Cerebellar nuclear complex (tissue), 1 donor: ENCODE measurements at places on chromosomes 11 and 22.

DNA sequence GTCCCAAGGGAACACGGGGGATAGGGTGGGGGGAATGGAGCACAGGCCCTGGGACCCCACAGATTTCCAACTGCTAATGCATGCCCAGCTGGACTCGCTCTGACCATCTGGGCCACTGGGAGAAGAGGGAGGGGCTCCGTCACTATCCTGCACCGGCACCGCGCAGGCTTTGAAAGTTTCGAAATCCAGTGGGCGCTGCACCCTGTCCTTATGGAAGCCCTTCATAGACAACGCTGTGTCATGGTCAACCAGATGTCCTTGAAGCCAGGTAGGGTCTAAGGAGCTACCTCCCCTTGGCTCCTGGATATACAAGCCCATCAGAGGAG, 30.1 kb downstream of the LRRC10B start:
- DNase-seq: no peak

DNA sequence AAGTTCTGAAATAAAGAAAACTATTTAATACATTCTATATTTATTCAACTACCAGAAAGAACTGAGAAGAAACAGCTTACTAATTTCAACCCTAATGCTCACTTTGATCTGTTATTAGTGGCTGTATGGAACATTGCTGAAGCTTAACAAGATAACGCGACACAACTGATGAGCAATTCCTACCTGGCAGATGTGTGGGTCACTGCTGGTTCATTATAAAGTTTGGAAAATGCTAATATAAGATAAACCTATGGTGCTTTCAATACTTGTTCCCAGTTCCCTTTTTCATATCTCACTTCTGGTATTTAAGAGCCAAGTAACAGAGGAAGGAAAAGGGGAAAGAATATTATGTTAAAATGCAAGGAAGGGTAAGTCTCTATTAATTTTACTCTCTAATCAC, 10.5 kb downstream of the CTSC start:
- DNase-seq: no peak

DNA sequence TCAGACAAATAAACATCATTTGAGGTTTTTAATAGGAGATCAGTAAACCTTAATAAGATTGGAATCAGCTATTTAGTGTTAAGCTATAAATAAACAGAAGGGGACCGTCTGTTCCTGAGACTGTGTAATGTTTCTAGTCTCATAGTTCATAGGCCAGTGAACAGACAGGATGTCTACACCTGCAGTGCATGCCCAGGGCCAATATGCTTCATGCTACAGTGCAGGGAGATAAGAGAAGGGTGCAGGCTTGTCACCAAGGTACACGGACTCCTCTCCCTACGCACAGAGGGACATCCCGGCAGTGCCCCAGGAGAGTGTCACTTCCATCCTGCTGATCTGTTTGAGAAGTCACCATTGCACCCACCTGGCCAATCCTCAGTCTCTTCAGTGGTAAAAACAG, 148.6 kb downstream of the OPCML start:
- no peak for DNase-seq

- no peak for DNase-seq
Measured at GRCh38 chr22:29479417-29480261, at the start of gene NEFH. NEFH (plus strand) TSS chr22:29480218; CDS start chr22:29480263, 45 bp downstream.

GRCh38 chr22:37406441-37407235, 20.6 kb downstream of the ELFN2 start:
- no peak for DNase-seq

- no peak for DNase-seq
Measured at GRCh38 chr22:38465673-38466490, 2.0 kb upstream of the KDELR3 start.

GRCh38 chr22:16967453-16968217, 40.4 kb downstream of the GAB4 start:
- DNase-seq: no peak

DNA sequence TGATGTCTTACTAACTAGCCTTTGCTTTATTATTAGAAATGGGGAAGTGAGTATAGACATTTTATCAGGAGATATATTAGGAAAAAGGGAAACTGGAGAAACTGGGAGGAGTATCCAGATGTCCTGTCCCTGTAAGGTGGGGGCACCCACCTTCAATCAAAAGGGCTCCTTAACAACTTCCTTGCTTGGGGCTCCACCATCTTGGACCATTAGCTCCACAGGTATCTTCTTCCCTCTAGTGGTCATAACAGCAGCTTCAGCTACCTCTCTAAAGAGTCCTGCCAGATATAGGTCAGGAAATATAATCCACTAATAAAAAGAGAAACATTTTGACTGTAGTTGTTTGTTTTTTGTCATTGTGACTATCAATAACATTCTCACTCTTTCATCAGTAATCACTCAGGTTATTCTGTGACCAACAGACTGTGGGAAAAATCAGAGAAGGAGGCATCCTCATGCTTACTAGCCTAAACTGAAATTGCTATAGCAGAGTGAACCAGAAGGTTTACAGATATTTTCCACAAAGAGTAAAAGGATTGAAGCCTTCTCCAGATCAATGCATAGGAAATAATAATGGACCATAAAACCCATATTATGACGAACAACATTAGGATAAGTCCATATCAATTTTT, 10.4 kb downstream of the OR51B4 start:
- no peak for DNase-seq

GRCh38 chr22:29994943-29995342, 85.3 kb upstream of the HORMAD2 start:
- DNase-seq: no peak

DNA sequence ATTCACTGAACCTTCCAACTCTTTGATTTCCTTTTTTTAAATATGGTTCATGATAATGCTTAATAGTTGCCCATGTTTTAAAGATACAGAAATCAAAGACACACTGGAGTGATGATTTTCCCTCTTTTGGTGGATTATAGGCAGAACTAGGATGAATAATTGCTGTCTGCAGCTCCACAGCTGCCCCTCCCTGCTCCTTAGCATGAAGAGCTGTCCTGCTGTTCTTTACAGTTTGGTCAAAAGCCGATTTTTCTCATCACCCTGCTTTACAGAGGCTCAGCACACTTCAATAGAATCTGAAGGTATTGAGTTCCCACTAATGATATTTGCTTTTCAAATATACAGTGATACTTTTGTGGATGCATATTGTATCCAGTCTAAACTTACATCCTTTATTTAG, 202.6 kb downstream of the AASDHPPT start:
- DNase-seq: no peak

GRCh38 chr22:19971276-19972124, 29.9 kb upstream of the TXNRD2 start:
- no peak for DNase-seq

DNA sequence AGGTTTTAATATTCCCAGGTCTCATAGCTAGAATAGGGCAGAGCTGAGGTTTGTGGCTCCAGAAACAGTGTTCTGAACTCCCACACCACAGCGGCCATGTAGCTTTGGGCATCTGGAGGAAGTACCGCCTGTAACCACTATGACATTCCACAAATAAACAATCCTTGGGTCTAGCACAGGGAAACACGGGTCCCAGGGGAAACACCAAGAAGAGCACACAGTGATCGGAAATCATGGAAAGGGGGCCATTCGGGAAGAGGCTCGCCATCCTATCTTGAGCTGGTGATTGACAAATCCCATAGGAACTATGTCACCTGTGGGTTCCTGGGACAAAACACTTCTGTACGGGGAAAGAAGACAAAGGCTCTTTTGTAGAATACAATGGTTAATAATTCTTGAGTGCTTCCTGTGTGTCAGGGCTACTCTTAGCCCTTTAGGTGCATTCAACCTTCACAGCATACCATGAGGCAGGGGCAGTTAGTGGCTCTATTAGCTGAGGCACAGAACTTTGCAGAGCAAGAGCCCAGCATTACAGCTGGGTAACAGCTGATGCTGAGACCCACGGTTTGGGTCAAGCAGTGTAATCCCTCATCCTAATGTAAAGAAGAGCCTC, 514.2 kb downstream of the NTM start:
- DNase-seq: no peak

DNA sequence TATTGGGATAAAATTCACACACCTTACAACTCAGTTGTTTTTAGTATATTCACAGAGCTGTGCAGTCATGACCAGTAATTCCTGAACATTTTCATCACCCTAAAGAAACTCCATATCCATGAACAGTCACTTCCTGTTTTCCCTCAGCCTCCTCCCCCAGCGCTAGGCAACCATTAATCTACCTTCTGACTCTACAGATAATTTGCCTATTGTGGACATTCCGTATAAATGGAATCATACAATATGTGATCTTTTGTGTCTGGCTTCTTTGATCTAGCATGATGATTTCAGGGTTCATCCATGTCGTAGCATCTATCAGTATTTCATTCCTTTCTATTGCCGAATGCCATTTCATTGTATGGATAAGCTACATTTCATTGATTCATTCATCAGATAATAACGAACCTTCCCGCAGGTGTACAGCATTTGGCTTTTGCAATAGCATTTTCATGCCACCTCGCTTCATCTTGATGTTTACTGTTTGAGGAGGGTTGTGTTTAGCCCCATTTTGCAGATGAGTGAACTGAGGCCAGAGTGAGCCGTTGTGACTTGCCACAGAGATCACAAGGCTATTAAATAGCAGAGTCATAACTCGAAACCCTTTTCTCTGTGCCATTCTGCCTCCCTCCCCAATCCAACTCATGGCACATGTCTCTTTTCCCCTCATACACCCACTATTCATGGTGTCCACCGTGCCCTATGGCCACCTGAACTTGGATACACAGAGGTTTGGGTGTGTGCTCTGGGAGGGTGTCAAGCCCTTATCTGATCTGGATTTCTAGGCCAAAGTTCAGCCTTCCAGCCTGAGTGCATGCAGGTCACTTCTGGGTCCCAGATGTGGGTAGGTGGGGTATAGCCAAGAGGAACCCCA, 11.1 kb upstream of the MYH9 start:
- DNase-seq: no peak

GRCh38 chr22:27154717-27155116, 497.3 kb downstream of the MIAT start:
- no peak for DNase-seq

GRCh38 chr11:128827191-128827893, 39.8 kb downstream of the KCNJ1 start:
- no peak for DNase-seq

DNA sequence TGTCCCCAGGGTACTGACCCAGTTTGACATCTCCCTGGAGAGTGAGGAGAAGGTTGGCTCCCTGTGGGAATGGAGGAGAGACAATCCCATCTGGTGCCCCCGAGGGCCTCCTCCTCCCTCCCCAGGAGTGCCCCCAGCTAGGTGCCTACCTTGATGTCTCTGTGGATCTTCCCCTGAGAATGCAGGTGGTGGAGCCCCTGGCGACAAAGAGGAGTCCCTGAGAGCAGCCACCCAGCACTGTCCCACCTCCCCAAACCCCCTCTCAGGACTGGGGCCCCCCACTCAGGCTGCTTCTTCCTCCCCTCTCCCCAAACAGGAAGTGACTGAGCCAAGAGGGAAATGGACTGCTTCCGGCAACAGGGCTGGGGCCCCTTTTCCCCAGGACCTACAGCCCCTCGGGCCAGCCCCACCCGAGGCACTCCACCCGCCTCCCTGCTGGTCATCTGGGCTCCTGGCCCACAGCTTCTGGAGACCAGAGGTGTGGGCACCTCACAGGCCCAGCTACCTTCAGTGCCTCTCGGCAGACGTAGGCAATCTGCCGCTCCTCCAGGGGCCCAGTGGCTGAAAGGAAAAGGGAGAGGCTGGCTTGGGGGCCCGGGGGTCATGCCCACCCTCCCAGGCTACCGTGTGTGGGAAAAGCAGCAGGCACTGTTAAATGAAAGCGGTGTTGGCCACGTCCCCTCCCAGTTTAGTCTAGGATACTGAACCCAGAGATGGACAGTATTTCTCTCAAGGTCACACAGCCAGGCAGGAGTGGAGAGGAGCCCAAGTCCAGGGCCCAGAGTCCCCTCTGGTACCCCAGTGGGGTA, 1.2 kb downstream of the MAP4K2 start:
- DNase-seq: no peak

- no peak for DNase-seq
Measured at GRCh38 chr22:46674367-46674781, 54.2 kb downstream of the GRAMD4 start.

DNA sequence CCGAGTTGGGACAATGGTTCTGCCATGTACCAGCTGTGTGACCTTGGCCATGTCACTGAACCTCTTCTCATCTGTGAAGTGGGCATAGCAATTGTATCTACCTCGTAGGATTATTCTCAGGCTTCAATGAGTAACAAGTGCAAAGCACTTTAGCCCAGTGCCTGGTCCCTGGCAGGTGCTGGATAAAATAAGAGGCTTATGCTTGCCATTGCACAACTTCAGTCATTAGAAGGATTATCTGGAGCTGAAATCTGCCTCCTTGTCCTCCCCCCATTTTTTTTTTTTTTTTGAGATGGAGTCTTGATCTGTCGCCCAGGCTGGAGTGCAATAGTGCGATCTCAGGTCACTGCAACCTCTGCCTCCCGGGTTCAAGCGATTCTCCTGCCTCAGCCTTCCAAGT, 7.2 kb downstream of the SMTNL1 start:
- no peak for DNase-seq

GRCh38 chr11:116427903-116428637, 344.7 kb downstream of the BUD13 start:
- no peak for DNase-seq

DNA sequence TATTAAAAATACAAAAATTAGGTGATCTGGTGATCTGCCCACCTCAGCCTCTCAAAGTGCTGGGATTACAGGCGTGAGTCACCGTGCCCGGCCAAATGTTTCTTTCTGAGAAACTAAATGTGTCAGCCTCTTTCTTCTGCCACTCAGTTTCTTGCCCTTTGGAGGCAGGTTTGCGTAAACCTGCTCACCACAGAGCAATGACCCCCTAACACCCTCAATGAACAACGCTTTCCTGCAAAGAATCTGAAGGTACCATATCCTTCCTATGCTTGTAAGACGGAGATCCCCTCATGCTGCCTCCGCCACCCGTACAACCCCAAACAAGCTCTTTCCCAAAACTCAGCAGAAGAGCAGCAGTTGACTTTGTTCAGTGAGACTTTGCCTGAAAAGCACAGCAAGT, 38.7 kb upstream of the TTLL12 start:
- DNase-seq: no peak

- no peak for DNase-seq
Measured at GRCh38 chr11:76661306-76661751, 9.2 kb downstream of the LRRC32 start.

- no peak for DNase-seq
Measured at GRCh38 chr11:921921-922678, 3.6 kb upstream of the AP2A2 start.

DNA sequence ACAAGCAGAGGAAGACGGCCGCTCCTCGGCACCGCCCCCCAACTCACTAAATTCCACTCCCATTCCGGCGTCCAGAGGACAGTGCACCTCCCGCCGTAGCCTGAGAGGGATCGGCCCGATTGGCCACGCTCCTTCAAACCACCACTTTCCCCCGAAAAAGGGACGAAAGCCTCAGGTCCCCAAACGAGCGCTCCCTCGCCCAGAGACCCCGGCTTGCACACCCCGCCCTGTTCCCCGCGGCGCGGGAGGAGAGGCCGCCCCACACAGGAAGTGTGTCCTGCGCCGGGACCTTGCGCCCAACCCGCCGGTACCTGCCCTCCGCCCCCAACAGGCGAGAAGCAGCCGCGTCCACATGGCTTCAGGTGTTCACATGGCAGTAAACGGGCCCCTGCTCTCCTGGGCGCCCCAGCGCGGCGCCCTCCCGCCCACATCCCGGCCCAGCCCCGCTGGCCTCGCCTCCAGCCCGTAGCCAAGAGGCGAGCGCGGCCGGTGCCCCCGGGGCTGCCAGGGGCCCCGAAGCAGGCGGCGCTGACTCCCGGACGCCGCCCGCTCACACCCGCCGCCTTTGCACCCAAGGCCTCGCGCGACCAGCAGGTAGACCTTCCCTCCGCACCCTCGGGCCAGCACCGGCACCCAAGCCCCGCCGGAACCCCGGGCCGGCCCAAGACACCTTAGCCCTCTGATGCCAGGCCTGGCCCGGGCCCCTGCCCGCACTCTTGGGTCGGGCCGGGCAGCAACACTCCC, 849 bp downstream of the TCF20 start:
- no peak for DNase-seq

- DNase-seq: no peak
Measured at GRCh38 chr11:63813035-63813562, at the start of gene SPINDOC. SPINDOC (plus strand) TSS chr11:63813456; CDS start chr11:63813687, 231 bp downstream.
